ENCODE measurements at places on chromosomes 3 and 15. TPM values are rescaled to one million over a fixed set of nuclear protein-coding genes. Genes with fewer than 3 reads are reported as not detected.

The IL17RB gene
- 0.44 TPM for total RNA-seq

The SEMA3F gene
- total RNA-seq, result not detected

The CDHR4 gene
- 0.37 TPM for total RNA-seq

The HES1 gene
- total RNA-seq, result 3.1 TPM

The SMAD6 gene
- total RNA-seq, result 0.10 TPM

The IGSF10 gene
- total RNA-seq, result 0.22 TPM

The CPN2 gene
- not detected for total RNA-seq

The CYFIP1 gene
- total RNA-seq, result 14.8 TPM

The PAK6 gene
- total RNA-seq, result not detected

The EFCC1 gene
- not detected for total RNA-seq

The C3orf33 gene
- total RNA-seq, result 2.4 TPM

The CKMT1B gene
- total RNA-seq, result not detected

The MFAP1 gene
- total RNA-seq, result 12.1 TPM

The GHSR gene
- total RNA-seq, result not detected

The CCDC9B gene
- total RNA-seq, result 5.3 TPM

The SCN11A gene
- not detected for total RNA-seq

The THAP10 gene
- 1.1 TPM for total RNA-seq

DNA sequence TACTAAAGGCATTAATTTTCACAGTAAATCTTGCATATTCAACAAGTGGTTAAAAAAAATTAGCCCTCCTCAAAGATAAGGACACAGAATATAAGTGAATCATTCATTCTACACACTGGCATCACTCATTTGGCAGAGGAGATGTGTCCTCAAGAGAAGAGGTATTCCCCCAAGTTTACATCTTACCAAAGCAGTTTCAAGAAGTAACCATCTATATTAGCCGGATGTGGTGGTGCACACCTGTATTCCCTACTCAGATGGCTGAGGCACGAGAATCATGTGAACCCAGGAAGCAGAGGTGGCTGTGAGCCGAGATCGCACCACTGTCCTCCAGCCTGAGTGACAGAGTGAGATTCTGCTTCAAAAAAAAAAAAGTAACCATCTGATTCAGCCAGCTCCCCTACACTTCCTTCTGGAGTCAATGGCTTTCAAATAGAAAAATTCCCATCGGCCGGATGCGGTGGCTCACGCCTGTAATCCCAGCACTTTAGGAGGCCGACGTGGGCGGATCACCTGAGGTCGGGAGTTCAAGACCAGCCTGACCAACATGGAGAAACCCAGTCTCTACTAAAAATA lies 15.4 kb downstream of the RAF1 start:
- no peak for DNase-seq

DNA sequence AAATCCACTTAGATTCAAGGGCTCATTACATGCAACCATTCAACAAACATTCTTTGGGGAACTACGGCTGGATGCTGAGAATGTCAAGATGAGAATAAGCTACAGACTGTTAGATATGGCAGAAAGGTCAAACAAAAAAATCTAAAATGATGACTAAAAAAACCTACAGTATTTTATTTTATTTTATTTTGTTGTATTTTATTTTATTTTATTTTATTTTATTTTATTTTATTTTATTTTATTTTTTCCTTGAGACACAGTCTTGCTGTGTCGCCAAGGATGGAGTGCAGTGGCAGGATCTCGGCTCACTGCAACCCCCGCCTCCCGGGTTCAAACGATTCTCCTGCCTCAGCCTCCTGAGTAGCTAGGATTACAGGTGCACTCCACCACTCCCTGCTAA lies 46.2 kb downstream of the WDR72 start:
- DNase-seq, result no peak

- no peak for DNase-seq
Observed at GRCh38 chr3:72565593-72565992, 282.7 kb downstream of the SHQ1 start.

- DNase-seq, result no peak
Observed at GRCh38 chr3:184096811-184097383, at the start of gene HTR3E. HTR3E (plus strand) TSS chr3:184097064; CDS start chr3:184097530, 466 bp downstream.

- DNase-seq, result no peak
Observed at GRCh38 chr15:69143756-69144436, 16.5 kb upstream of the GLCE start.

GRCh38 chr3:10695595-10696285 lies 120.3 kb upstream of the SLC6A11 start:
- DNase-seq, result no peak

GRCh38 chr3:12926660-12927059 lies 85.3 kb upstream of the RPL32 start:
- no peak for DNase-seq

DNA sequence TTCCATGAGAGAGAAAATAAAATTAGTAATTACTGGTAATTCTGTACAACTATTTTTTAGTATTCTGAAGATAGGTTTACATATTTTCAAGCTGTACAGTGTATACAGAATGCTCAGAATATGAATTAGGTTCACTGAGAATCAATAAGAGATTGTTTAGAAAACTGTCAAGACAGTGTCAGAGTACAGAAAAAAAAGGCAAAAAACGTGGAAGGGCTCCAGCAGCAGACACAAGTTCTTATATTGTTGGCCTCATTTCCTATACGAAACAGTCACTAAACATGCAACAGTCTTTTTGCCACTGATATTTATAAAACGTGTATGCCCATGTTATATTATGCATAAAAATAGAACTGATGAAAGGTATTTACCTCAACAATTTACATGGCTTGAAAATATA lies 103.9 kb downstream of the ISL2 start:
- DNase-seq, result no peak

- DNase-seq, result no peak
Observed at GRCh38 chr15:45790325-45790943, 155.6 kb downstream of the SQOR start.

GRCh38 chr15:42511007-42511391 lies 15.6 kb downstream of the SNAP23 start:
- no peak for DNase-seq

DNA sequence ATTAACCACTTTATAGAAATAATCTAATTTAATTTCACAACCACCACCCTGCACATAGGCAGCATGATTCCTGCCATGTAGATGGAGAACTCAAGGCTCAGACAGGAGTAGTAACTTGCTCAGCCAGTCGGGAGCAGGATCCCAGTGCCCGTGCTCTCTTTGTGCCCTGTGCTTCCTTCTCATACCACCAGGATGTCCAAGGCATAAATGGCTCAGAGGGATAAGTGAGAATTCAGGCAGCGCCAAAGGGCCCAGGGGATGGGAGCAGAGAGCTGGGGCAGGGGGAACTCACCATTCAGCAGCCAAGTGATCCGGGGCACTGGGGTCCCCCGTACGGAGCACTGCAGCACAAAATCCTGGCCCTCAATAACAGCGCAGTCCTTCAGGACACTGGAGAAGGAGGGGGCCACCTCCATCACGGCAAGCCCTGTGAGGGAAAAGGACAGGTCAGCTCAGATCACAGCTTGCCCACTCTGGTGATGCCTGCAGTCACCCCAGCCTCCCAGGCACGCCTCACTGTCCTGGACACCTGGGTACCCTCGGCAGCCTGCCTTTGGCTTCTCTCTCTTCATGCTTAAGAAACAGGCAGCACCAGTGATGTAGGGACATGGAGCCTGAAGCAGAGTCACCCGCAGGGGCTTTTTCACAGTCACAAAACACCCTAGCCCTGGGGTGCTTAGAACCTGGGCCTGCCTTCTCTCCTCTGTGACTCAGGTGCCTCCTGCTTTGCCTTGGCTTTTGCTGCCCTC lies 141.0 kb upstream of the HACD2 start:
- no peak for DNase-seq

GRCh38 chr3:188267790-188268335 lies 113.9 kb downstream of the LPP start:
- DNase-seq, result no peak

DNA sequence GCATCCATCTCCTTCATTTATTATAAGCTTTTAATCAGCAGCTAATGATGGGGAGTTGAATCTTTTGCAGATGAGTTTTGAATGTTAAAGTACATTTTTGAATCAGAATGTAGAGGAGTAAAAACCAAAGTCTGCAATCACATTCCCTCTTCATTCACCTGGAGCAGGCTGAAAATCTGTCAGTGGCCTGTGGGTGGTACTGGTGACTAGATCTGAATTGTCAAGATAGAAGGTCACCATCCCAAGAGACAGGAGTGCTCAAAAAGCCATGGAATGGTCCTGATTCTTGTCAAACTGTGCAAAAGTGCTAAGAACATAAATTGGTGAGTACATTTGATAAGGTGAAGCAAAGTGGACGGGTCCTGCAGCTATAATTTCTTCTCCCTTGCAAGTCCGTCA lies 881.3 kb upstream of the NR2F2 start:
- no peak for DNase-seq

DNA sequence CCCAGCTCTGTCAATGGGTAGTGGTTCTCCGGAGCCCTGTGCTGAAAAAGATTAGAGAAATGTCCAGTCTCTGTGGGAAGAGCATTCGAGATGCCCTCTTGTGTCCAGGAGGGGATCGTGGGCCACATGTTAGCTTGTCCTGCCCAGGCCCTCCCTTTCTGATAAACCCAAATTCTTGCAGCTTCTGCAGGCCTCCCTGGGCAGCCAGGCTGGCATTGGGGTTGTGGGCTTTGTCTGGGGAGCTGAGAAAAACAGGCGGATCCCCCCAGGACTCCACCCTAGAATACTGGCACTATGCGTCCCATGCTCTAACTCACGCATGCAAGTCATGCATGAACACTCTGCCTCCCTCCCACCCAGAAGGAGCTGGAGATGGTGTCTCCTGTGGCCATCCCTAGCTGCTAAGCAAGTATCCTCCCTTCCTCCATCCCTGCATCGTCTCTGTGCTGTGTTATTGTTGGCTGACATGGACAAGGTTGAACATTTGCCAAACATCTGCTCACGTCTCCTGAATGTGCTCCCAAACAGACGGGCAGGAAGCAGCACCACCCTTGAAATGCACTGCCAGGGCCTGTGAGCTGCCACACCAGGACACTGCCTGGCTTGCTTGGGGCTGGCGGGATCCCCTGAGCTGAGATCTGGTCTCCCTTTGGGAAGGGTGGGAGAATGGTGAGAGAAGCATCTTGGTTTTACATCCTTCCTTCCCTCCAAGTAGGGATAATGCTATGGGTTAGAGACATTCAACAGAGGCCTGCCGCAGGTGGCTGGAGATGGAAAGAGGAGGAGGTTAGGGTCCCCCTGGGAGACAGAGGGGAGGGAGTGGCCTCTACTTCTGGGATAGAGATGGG lies 26.5 kb downstream of the CFAP161 start:
- DNase-seq, result no peak

GRCh38 chr3:10322352-10322710 lies 1.4 kb upstream of the SEC13 start:
- no peak for DNase-seq

DNA sequence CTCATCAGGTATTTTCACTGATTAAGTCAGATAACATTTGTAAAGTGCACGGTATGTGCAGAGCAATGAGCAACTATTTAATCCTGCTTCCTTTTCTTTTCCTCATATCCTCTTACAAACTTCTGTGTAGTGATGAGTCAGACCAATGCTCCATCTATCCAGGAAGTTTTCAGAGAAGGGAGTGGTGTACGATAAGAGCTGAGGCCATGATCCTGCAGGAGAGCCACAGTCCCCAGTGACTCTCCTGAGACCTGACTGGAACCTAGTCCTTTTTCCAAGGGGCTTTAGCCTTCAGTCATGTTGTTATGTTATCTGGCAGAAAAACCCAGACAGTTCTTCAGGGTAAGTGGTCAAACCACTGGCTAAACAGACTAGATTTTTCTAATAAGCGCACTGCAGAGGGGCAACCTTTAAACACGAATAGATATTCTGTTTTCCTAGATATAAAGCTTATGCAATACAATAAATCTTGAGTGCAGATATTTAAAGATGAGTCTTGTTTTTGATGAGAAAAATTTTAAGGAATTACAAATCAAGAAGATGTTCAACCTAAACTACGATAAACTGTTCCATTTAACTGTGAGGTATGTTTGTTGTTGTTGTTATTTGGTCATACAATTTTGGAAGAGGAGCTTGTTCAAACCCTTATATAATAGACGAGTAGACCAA lies 110.5 kb upstream of the RAP2B start:
- DNase-seq, result no peak

- no peak for DNase-seq
Observed at GRCh38 chr15:80559320-80559693, 135.8 kb upstream of the ABHD17C start.

DNA sequence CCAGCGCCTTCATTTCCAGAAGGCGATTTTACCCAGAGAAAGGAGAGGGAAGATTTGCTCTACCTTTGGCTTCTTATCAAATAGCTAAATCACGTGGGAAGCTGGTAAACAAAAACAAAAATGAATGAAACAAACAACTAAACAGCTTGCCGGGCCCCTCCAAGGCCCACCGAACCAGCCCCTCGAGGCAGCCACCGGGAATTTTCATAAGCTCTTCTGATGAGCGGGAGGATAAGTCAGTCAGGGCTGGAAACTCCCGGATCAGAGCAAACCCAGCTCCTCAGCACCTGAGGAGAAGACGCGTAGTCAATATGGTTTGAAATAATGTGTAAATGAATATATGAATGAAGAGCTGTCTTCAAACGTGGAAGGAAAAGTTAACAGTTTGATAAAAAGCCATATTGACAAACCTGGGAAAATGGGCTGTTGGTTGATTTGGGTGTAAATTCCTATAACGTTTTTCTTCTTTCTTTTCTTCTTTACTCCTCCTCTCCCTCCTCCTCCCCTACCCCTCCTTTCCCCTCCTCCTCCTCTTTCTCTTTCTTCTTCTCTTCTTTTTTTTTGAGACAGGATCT lies 10.7 kb downstream of the RPLP1 start:
- DNase-seq, result no peak

GRCh38 chr3:38835939-38836338 lies 19.9 kb upstream of the SCN10A start:
- no peak for DNase-seq

GRCh38 chr15:36782681-36783080 lies 203.3 kb downstream of the CDIN1 start:
- no peak for DNase-seq

DNA sequence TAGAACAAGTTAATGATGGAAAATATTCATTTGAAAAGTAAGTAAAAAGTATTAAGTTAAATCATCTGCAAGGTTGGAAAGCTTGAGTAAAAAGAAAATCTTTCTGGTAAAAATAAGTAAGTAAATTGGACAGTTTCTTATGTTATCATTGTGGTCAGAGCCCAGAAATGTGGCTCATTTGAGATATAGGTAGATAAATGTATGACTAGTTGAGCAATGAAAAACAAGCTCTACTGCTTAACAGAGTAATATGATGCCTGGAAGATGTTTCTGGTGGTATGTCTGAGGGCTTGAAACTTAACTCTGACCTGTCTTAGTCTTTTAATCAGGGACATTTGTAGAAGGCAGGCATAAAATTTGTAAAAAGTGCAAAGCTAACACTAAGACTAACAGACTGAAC lies 444.0 kb downstream of the MFSD1 start:
- no peak for DNase-seq

GRCh38 chr3:64816355-64816754 lies 128.6 kb upstream of the ADAMTS9 start:
- no peak for DNase-seq

GRCh38 chr3:174162550-174162949 lies 696.6 kb upstream of the NAALADL2 start:
- no peak for DNase-seq

Data from T-helper 17 cell (primary cell).